Hepatocyte (in vitro differentiated cells): ENCODE measurements at places on chromosomes 13 and 19. TPM values are rescaled to one million over a fixed set of nuclear protein-coding genes. Genes with fewer than 3 reads are reported as not detected.

- no peak for DNase-seq
- no peaks in the 10 kb centered on the region for H3K27me3 ChIP-seq
- peaks cover 6% of the 10 kb centered on the region for H3K4me1 ChIP-seq
- no peaks in the 10 kb centered on the region for H3K36me3 ChIP-seq
- H3K4me3 ChIP-seq = no peak overlapping the region
These were observed 14.6 kb upstream of the SLC7A10 start for GRCh38 chr19:33240181-33240771.

DNA sequence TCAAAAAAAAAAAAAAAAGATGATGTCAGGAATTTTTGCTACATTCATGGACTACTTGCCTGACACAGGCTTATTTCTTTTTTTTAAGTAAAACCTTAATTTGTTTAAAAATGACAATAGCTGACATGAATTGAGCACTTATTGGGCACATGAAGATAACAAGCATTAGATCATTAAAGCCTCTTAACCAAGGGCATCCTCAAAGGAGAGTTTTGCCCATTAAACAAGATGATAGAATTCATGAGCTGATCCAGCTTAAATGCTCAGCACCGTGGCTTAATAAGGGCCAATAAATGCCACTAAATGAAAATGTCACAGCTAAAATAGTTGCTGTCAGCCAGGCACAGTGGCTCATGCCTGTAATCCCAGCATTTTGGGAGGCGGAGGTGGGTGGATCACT lies 19.3 kb downstream of the FBXO17 start:
- H3K4me3 ChIP-seq = no peak overlapping the region
- no peaks in the 10 kb centered on the region for H3K27me3 ChIP-seq
- no peak overlapping the region for H3K27ac ChIP-seq

TIMM44 gene
- total RNA-seq = 52.0 and 61.7 TPM in 2 replicates

ZNF534 gene
- total RNA-seq = 0.57 TPM in 1 of 2 replicates, not detected in the other
